Erythroblast (primary cell): ENCODE measurements at places on chromosomes 3 and 15.

- no peak for DNase-seq
Observed at GRCh38 chr3:98770261-98771039, 7.3 kb downstream of the ST3GAL6 start.

GRCh38 chr3:28700728-28701127 lies 352.1 kb upstream of the AZI2 start:
- no peak for DNase-seq

- DNase-seq = no peak
Observed at GRCh38 chr15:99981839-99982658, 248.8 kb upstream of the LYSMD4 start.

DNA sequence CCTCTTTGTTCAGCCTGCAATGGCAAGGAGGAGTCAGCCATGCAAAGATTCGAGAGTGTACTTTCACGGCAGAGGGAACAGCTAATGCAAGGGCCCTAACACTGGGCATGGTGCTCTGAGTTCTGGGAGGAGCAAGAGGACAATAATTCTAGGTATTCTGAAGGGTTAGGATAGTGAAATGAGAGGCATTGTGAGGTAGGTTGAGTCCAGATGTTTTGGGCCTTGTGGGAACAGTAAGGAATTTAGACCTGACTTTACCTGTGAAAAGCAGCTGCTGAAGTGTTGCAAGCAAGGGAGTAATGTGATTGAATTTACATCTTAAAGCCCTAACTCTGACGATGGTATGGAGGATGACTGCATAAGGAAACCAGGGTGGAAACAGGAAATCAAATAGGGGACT lies 211.6 kb downstream of the CNTN3 start:
- no peak for DNase-seq

- DNase-seq = no peak
Observed at GRCh38 chr15:66047321-66048024, 178.2 kb downstream of the RAB11A start.

DNA sequence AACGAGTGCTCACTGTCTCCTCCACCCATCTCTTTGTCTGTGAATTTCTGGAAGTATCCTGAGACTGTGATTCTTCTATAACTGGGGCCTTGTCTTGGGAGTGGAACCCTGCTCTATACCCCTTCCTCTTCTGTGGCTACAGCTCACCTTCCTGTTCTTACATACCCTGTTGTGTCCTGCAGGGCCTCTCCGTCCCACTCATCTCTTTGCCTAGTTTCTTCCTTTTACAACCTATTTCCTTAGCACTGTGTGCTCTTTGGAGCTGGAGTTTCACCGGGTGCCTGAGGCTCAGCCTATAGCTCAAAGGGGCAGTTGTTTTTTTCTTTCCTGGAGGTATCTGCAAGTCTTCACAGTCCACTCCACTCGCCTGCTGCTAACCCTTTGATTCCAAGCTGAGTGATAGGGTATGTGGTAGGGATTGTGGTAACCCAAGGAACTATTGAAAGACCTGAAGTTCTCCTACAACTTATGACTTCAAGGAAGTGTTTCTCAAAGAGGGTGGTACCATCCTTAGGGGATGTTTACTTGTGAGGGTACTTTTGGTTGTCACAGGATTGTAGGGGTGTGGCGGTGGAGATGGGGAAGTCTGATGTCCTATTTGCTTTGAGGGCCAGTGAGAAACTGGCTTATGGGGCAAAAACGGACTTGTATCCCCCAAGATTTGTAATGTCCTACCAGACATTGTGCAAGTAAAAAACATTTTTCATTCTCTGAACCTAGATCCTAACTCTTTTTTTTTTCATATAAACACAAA lies 66.6 kb upstream of the ARL8B start:
- no peak for DNase-seq

GRCh38 chr3:139970526-139970925 lies 35.5 kb downstream of the CLSTN2 start:
- no peak for DNase-seq

DNA sequence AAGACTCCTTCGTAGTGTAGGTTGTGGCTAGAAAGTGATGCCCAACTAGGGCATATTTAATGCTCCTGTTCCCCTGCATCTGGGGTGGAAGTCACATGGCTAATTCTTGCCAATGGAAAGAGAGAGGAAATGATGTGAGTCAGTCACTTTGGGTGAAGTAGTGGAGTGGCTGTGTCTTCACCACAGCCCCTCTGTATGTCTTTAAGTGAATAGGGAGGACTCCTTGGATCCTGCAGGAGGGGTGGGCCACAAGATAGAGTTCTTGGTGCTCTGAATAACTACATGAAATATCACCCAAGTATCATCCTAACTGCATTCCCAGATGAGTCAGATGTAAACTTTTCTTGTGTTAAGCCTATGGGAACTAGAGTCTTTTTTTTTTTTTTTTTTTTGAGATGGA lies 17.8 kb upstream of the MB21D2 start:
- DNase-seq = no peak

DNA sequence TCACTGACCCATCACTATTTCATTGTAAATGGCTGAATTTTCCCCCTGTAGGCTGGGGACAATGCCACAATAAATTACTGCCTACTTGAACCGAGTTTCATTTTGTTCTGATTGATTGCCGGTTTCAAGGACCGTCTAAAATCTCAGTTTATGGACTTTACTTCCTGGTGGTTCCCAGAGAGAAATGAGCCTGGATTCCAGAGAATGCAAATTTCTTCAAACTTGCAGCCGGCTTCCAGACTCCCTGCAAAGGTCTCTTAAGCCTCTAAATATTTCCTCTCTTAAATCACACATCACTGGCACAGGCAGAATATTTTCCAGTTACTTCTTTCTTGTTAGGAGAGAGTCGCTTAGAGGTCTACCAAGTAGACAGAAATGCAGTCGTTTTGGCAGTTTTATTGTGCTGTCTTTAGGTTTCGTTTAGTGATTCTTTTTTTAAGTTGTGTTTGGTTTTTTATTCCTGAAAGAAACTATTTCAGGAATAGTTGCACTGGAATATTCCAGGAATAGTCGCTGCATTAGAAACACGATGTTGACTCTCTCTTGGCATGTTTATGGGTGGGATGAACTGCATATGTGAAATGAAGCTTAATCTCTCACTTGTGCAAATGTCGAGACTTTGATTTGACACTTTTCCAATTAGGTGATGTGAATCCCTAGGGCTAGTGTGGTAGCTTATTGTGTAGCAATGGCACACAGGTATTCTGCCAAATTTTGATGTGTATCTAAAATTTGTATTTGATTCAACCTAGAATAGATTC lies 284.1 kb upstream of the NR2E3 start:
- DNase-seq = no peak

GRCh38 chr3:193590088-193590856 lies 2.7 kb upstream of the OPA1 start:
- DNase-seq = peak; percentile 37

- no peak for DNase-seq
Observed at GRCh38 chr3:113660458-113660857, 36.0 kb downstream of the USF3 start.

- DNase-seq = no peak
Observed at GRCh38 chr15:62999178-62999577, 43.4 kb upstream of the TPM1 start.

GRCh38 chr3:170749765-170750477 lies 120.1 kb downstream of the RPL22L1 start:
- DNase-seq = peak; percentile 33

- DNase-seq = no peak
Observed at GRCh38 chr3:150890295-150890694, 14.9 kb downstream of the MINDY4B start.

DNA sequence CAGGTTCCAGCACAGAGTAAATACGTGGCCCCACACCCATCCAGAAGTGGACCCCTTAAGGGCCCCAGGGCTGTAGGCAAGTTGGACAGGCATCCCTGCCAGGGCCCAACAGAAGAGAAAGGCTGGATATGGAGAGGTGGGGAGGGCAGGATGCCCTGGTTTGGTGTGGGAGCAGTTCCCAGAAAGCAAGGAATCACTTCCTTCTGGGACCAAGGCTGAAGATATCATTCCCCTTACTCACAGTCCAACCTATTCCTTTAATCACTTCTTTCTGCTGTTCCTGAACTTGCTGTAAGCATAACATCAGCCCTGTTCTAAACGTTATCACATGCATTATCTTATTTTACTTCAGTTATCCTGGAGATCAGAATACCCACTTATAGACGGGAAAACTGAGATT lies 6.1 kb upstream of the MESP2 start:
- DNase-seq = no peak

GRCh38 chr3:143763564-143764162 lies 84.6 kb downstream of the SLC9A9 start:
- no peak for DNase-seq

DNA sequence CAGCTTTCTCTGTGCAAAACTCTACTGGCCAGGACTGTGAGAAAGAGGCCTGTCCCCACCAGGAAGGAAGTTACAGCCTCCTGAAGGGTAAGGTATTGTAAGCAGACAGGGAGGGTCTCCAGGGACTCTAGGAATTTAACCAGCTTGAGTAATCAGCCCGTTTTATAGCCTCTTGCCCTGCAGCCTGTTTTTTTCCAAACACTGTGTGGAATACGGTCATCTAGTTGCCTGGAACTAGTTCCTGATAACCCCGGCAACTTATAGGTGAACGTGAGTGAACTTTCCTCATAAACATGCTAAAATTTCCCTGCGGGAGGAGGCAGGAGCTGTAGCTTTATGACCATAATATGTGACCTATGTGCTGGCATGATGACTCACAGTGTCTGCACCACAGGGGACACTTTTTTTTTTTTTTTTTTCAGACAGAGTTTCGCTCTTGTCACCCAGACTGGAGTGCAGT lies 60.1 kb upstream of the DAZL start:
- no peak for DNase-seq

DNA sequence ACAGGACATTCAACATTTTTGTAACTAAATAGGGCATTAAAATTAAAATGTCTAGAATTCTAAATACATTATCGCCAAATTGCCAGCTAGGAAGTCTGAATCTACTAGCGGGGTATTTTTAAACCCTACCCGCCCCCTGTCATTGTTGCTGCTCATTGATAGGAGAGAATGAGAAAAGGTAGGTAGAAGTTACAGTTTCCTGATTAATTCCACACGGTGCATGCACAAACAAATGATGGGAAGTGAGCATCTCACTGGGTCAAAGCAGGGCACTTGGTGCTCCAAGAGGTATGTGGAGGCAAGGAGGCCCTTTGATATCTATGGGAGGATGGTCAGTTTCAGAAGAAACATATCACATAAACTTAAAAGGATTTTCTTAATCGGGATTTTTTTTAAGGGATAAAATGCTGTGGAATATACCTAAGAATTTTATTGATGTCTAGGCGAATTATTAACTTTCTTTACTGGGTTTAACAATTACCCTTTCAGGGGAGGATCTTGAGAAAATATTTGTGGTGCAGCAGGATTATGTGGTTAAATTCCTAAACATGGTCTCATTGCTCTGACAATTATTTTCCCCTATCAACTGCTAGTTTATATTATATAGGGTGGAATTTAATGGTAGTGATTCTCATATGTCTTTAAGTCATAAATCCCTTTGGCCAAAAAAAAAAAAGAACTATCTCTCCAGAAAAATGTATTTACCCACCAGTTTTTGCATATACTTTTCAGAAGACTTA lies 236.0 kb upstream of the GOLGA6L4 start:
- no peak for DNase-seq

DNA sequence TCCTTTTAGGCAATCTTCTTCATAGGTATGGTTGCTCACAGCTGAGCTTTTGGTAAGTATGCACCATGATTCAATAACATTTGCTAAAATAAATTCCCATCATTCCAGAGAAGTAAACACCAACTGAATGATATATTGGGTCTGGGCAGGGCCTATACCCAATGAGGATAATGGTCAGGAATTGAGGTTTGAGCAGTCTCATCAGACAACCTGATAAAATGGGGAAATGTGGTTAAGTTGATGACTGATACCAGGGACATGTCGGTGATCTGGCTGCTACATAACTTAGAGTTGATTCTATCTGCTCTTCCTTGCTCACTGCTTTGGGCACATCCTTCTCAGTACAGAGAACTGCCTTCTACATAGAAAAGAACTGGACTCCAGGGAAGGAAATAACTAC lies 92.9 kb downstream of the GPR156 start:
- no peak for DNase-seq

- no peak for DNase-seq
Observed at GRCh38 chr3:14289590-14290461, 111.2 kb downstream of the LSM3 start.

DNA sequence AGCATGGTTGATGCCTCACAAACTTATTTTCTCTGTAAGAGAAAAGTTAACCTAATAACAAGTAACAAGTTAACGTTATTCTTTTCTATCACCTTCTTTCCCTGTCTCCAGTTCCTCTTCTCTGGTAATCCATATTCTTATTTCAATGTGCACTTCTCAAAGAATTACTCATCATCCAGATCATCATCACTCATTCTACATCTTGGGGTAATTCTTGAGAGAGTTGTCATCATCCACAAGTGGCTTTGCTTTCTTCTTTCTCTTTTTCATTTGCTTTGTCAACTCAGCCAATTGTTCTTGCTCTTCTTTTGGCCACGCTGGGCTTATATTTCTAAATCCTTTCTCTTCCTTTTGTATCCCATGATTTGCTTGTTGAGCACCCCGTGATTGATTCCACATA lies 20.8 kb upstream of the RNF111 start:
- DNase-seq = no peak

- no peak for DNase-seq
Observed at GRCh38 chr3:31041161-31041978, 146.9 kb upstream of the GADL1 start.

DNA sequence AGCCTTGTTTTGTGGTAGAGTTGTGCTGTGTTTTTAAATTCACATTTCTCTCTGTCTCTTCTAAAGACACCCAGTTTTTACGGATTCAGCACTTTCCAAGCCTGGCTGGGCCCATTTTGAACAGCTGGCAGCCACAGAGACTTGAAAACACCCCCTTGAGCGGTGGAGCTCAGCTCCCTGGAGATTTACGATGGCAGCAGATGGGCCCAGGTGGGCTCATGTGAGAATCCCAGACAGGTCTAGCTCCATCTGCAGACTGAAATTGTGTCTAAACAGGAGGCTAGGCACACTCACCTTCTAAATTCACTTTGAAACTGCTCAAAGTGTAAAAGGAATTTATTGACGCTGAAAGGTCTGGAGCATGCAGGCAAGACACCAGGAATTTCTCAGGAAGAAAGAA lies 232.0 kb upstream of the HES1 start:
- no peak for DNase-seq

DNA sequence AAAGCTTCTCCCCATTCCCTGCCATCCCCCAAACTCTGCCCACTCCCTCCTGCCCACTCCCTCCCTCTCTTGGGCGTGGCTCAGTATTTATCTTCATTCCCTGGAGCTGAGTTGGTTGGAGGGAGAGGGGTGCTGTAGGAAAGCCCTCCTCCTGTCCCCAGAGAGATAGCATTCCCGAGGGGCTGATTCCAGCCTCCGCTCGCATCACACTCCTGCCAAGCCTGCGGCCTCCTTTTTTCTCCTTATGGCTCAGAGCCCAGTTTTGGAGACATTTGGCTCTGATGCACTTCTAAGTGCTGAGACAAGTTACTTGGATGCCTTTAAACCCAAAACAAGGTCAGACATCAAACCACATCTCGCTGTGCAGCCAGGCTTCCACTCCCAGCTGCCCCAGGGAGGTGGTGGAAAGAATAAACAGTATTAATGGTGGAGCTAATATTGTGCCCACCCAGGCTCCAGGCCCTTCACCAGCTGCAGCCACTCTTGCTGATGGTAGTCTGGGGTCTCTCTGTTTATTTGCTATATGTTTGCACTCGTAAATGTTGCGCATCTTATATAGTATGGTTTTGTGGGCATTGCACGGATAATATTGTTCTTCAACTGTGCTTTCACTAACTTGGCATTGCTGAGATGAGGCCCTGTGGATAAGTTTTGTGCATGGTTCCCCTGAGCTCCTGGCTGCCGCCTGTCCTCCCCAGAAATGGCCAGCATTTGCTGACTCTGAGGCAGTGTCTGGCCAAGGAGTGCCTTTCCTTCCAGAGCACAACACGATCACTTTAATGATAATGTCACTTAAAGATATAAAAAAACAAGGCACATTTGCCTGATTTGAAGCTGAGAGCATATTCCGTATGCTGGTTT lies 157.2 kb downstream of the LRRC28 start:
- no peak for DNase-seq
